ENCODE measurements at places on chromosomes 12 and 14.
A peak's percentile ranks its signal among the peaks of the same experiment; 100 is the strongest.

GRCh38 chr12:2179953-2180736 is 127.4 kb downstream of the CACNA1C start:
- DNase-seq, result no peak

GRCh38 chr12:120240495-120240833 is 25.1 kb downstream of the PXN start:
- no peak for DNase-seq

DNA sequence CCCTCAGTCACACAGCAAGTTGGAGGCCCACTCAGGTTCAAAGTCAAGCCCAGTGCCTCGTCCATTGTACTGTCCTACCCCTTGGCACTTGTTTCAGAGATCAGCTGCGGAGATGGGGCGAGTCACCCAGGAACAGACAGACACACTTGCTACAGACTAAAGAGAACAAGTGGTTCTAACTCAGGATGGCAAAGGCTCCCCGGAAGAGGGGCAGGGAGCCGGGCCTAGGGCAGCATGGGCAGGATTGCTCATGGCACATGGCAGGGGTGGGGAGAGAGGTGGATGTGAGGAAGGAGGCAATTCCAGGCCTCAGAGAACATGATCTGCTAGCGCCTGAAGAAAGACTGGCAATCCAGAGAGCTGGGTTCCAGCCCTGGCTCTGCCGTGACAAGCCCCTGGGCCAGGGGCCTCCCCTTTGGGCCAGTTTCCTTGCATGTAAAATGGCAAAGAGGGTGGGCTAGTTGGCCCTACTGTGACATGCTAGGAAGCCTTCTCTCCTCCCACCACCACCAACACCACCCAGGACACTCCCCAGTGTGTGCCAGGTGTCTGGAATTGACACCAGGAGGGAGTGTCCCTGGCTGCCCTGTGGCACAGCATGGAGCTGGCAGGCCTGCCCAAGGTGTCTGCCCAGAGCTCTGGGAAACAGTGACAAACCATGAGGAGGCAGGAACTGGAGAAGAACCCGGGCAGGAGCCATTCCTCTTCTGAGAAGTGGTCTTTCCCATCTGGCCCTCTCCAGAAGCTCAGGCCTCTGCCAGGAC is 24.0 kb upstream of the IRF2BPL start:
- no peak for DNase-seq

GRCh38 chr12:32604565-32604964 is 74.5 kb upstream of the DNM1L start:
- no peak for DNase-seq

DNA sequence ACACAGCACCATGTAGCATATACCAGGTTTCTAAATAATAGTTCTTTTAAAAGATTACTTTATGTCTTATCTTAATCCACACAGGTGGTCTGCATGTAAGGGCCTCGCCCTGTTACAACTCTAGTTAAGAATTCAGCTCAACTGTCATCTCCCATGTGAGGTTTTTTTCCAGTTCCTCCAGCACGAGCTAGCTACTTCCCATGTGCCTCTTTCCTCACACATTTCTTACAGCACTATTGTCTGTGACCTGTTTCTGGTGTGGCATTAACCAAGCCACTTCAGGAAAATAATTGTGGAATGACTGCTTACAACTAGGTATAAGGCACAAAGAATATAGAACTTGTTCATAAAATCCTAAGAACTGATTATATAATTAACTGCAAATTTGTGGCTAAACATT is 65.5 kb downstream of the SH2B3 start:
- DNase-seq, result no peak

GRCh38 chr12:32493282-32493681 is 93.9 kb downstream of the FGD4 start:
- DNase-seq, result no peak

GRCh38 chr12:89347325-89347829 is 4.9 kb downstream of the DUSP6 start:
- DNase-seq, result no peak

DNA sequence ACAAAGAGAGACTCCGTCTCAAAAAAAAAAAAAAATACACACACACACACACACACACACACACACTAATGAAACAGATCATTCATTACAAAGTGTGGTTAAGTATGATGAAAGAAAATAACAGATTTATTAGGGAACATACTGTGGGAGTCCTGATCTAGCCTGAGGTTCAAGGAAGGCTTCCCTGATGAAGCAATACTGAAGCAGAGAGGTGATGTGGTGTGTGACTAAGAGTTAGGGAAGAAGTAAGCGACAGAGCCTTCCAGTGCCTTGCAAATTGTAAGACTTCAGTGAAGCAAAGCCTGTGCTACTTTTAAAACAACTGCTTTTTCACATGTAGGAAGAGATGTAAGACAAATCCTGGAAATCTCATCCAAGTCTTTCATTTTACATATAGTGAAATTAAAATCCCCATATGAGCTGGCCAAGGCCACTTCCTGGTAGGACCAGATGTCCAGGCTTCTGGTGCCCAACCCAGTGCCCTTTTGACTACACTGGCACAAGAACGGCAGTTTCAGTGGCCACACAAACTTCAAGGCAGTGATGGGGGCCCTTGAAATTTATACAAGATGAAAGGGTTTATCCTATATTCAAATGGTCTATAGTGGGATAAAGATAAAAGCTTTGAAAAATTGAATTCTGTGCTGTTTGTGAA is 86.2 kb downstream of the STON2 start:
- DNase-seq, result no peak

DNA sequence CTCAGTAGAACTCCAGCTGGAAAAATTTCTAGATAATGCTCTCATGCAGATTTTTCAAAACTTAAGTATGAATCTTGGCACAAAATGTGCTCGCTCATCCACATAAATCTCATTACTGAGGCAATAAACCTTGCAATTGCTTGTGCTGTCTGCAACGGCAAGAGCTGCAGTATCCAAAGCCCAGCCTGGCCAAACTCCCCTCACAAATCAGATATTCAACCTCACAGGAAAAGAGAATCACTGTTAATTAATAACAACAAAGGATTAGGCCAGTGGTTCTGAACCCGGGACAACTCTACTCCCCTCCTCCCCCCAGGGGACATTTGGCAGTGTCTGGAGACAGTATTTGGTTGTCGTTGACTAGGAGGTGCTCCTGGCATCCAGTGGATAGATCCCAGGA is 19.2 kb upstream of the CORO1C start:
- no peak for DNase-seq

DNA sequence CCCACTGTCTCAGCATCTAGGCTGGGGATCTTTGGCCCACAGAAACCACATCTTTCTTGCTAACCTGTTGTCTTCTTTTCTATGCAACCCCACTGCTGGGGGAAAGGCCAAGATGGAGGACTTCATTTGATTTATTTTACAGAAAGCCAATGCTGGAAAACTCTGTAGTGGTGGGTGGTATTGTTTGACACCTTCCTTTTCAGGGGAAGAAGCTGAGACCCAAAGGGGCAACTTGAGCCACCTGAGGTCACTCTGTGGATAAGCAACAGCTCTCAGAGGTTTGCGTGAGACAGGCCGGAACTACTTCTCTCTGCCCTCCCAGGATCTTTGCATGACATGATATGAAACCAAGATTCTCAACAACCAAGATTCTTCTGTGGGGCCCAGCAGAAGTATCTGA is 645.2 kb downstream of the VRK1 start:
- peak; percentile 21 for DNase-seq

DNA sequence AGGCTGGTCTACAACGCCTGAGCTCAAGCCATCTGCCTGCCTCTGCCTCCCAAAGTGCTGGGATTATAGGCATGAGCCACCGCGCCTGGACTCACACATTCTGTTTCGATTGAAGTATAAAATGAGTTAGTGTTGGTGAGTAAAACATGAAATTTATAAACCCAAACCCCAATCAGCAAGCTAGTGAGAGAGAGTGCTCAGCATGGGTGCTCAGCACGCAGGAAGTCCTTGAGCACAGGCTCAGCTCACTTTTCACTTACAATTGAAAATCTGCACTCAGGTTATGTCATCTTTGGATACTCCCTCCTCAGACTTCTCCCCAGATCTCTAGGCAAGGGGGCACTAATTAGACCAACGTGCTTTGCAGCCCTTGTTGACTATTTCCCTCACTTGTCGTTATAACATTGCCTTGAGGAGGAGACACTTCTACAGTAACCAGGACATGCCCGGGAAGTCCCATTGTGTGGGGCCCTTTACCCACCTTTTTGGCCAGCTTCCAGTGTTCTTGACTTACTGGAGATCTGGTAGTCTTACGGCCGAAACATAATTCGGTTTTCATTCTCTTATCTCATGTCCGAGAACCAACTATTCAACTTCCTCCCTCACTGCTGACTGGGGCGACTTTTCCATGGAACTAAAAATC is 68.5 kb upstream of the AMN1 start:
- DNase-seq, result no peak

DNA sequence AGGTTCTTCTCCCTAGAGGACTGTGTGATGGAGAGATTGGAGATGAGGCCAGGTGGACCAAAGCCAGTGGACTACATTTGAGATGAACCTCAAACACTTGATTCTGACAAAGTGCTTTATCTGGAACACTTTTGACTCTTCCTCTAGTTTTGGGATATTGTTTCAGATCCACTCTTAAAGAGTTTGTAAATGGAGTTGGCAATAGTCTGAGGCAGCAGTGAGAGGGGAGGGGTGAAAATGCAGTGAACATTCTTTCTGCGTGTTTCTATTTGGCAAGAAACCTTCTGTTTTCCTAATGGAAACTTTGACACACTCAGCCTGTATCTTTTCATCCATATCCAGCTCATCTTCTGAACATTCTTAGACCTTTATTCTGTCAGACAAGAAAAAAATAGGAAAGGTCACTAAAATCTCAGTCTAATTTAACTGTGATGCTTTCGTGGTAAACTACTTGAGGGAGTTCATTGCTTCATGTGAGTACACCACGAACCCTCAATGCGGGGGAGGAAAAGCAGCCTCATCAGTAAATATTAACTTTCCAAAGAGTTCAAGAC is 57.4 kb upstream of the KCNJ8 start:
- DNase-seq, result no peak

DNA sequence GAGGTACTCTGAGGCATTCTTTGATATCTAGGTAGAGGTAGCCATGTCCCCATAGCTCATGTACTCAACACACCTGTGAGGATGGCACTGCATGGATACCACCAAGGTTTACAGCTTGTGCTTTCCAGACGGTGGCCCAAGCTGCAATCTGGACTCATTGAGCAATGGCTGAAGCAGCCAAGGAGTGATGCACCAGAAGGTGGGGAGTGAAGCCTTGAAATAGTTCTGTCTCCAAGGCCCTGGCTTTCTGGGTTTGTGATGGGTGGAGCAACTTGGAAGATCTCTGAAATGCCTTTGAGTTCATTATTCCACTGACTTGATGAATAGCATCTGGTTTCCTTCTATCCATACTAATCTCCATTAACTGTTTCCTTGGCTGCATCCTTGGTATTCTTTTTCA is 290.0 kb upstream of the NOVA1 start:
- no peak for DNase-seq

GRCh38 chr12:131436922-131437705 is 273.8 kb upstream of the SFSWAP start:
- no peak for DNase-seq

DNA sequence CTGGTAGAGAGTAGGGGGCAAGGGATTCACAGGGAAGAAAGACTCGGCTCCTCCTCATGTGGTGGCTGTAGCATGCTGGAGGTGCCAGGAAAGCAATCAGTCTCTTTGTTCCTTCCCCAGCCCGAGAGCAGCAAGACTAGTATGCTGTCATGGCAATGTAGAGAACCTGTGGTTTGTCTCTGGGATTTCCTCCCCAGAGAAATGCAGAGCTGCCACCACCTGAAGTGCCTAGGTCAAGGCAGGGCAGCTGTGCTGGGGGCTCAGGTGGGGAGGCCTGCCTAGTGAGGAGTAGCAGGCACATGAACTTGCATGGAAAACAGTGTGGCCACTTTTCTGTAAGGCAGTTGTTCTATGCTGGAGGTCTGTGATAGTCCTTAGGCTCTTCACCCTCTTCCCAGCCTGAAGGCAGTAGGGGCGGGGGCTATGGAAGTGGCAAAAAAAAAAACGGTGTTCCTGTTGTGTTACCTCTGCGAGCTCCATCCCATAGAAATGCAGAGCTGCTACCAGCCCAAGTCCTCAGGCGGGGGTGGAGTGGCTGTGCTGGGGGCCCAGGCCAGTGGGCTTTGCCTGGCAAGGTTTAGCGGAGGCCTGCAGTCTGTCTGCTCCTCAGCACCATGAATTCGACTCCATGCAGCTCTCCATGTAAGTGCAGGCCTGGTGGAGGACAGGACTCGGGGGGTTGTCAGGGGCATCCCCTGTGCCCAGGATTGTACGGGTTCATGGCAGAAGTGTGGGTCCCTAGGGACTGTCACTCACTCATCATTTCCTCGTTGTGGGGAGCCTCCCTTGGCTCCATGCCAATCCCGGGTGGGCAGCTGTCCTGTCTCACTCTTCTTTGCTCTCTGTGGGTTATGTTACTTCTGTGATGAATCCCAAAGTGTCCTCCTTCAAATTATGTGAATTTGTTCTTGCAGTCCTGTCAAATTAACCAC is 4.1 kb upstream of the CLEC4D start:
- DNase-seq, result no peak

- no peak for DNase-seq
These were observed 57.0 kb upstream of the EGLN3 start for GRCh38 chr14:34007902-34008301.

DNA sequence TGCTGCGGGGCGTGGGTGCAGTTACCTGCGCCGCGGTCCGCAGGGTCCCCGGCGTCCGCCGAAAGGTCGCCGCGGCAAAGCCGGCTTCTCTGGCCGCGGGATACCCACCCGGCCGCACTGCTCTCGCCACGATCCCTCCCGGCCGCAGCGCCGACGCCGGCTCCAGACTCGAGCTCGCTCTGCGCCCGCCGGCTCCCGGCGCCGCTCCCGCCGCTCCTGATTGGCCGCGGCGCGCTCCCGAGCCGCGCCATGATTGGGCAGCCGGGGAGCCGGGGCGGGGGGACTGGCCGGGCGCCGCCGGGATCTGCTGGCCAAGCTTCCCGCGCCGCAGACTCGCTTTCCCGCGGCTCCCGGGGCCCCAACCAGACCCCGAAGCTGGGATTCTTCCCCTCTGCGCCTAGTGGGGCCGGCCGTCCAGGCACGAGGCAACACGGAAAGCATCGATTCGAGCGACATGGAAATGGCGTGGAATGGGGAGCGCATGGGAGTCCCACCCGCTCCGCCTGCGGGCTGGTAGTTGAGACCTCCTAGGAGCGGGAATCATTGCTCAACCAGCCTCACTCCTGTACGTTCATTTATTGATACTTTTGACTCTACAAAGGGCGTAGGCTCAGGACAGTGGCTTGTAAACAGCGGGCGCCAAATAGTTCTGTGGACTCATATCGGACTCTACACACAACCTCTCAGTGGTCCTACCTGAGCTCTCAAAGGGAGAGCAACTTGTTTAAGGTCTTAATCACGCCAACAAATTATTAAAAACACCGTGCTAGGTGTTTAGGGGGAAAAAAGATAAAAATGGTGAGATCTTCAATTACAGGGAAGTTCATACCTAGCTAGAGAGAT is 36.4 kb upstream of the STON2 start:
- no peak for DNase-seq

DNA sequence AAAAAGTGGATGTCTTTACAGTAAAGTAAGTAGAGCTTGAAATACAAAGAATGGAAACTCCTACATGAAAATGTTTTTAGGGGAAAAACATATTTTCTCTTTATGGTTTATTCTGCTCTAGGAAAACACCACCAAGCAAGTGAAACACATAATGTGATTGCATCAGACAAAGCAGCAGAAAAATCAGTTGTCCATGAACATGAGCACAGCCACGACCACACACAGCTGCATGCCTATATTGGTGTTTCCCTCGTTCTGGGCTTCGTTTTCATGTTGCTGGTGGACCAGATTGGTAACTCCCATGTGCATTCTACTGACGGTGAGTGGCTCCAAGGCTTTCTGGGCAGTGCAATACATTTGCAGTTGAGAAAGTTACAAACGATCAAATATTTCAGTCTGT is 42.6 kb upstream of the PLEKHD1 start:
- peak; percentile 58 for DNase-seq

All from GM12878 (cell line).